ENCODE measurements at places on chromosomes 2 and 18. TPM values are rescaled to one million over a fixed set of nuclear protein-coding genes. Genes with fewer than 3 reads are reported as not detected.

Gene ACTR1B
- total RNA-seq = 67.4 TPM

Gene EHBP1
- total RNA-seq = 32.1 TPM

Gene TNFAIP6
- total RNA-seq = not detected

Gene CCDC178
- not detected for total RNA-seq

Gene GALNT5
- total RNA-seq = 66.5 TPM

DNA sequence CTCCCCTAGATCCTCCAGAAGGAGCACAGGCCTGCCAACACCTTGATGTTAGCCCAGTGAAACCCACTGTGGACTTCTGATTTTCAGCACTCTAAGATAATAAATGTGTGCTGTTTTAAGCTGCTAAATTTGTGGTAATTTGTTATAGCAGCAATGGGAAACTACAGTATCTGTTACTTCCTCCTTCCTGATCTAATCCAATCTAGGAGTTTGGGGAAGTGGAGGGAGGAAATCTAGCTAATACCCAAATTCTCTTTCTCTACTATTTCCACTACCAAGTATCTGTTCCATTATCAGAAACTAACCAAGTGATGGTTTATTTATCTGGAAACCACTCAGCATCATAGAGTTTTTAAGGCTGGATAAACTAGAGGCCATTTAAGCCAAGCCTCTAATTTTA lies 64.9 kb downstream of the AFF3 start:
- no peak for DNase-seq

GRCh38 chr18:40565805-40566509 lies 1389.1 kb upstream of the PIK3C3 start:
- no peak for DNase-seq

- DNase-seq = peak; percentile 11
These were observed 117.9 kb downstream of the ARHGAP15 start for GRCh38 chr2:143246815-143247744.

DNA sequence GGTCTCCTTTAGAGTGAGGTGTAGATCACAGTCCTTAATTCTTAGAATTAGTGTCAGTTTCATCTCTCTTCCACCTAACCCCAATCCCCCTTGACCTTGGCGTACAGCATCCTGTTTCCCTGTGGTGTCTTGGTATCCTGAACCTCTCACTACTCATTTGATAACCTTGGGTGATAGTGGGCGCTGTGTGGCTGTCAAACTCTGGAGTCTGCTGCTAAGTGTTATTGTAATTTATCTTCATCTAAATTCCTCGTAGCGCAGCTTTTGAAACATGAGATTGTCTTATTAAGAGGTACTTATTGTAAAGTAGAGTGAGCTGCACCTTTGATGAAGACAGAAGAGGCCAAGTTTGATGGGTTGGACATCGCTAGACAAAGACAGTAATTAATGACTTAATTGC lies 222.6 kb upstream of the SPRED2 start:
- DNase-seq = no peak

- no peak for DNase-seq
These were observed 309.7 kb upstream of the ST6GAL2 start for GRCh38 chr2:107195631-107196030.

- DNase-seq = peak; percentile 22
These were observed 10.4 kb upstream of the CCDC74A start for GRCh38 chr2:131517106-131517831.

DNA sequence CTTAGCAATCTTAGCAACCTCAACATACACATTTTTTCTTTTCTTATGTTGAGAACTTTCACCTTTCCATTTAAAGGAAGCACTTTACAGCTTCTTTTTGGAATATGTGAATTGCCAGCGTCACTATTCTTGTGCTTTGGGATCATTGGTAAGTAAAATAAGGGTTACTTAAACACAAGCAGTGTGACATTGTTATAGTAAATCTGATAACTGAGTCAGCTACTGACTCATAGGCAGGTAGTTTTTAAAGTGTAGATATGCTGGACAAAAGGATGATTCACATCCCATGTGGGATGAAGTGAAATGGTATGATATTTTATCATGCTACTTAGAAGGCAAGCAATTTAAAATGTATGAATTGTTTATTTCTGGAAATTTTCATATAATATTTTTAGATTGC lies 637.2 kb downstream of the DCDC2C start:
- DNase-seq = no peak
